CD4-positive, alpha-beta T cell treated with Interferon gamma for 1 hour (primary cell): ENCODE measurements at places on chromosomes 13 and 19.

- no peak for DNase-seq
These were observed 46.2 kb downstream of the ING1 start for GRCh38 chr13:110759710-110760109.

DNA sequence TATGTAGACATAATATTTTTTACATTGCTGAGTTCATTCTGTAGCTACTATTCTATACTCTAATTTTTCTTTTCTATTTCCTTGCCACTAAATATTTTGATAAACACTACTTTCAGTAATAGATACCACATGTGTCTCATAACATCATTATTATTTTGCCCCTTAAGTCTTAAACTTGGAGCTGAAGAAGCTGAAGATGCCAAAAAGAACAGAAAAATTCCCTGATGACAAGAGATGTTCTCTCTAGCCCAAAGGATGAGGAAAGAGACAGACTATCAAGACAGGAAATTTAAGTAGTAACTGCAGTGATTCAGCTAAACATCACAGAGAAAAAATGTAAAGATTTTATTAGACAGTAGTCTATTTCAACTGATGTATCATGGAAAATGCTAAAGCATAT lies 322.0 kb upstream of the KLHL1 start:
- DNase-seq, result no peak

- DNase-seq, result peak; percentile 33
These were observed 11.9 kb downstream of the PEAK3 start for GRCh38 chr19:2270157-2270422.

- DNase-seq, result no peak
These were observed 177.0 kb downstream of the DCLK1 start for GRCh38 chr13:35954207-35954560.

DNA sequence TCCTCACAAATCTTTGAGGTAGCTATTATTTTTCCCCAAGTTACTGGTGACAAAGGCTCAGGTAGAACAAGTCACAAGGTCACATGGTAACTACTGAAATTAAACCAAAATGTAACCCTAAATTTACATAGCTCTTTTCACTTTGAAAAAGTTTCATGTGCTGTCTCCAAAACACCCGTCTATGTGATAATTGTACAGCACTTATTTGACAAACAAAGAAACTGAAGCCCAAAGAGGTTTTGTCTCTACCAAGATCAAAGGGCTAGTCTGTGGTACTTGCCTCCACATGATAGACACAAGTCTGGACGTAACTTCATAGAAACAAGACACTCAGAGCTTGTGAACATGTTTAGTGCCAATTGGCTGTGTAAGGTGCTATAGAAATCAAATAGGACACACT lies 108.3 kb downstream of the SACS start:
- no peak for DNase-seq

- no peak for DNase-seq
These were observed 2.7 kb upstream of the RPS15 start for GRCh38 chr19:1435378-1435989.

- DNase-seq, result no peak
These were observed 115.3 kb downstream of the NALCN start for GRCh38 chr13:101301053-101301452.

DNA sequence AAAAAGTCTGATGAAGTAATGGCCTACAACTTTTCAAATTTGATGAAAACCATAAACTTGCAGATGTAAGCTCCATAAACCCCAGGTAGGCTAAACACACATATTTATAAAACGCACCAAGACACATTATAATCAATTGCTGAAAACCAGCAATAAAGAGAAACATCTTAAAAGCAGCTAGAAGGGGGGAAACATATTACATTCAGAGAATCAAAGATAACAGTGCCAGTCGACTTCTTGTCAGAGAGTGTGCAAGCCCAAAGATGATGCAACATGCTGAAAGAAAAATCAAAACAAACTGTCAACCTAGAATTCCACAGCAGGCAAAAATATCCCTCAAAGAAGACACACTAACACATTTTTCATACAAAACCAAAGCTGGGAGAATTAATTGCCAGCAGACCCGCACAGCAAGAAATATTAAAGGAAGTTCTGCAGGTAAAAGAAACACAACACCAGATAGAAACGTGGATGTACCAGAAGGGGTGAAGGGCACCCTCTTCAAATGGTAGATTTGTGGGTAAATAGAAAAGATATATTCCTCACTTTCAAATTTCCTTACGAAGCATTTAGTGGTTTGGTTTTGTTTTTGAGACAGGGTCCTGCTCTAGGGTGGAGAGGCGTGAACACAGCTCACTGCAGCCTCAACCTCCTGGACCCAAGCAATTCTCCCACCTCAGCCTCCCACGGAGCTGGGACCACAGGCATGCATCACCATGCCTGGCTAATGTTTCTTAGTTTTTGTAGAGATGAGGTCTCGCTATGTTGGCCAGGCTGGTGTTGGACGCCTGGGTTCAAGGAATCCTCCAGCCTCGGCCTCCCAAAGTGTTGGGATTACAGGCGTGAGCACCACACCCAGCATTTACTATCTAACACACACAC lies 16.5 kb upstream of the ATP1A3 start:
- DNase-seq, result no peak

DNA sequence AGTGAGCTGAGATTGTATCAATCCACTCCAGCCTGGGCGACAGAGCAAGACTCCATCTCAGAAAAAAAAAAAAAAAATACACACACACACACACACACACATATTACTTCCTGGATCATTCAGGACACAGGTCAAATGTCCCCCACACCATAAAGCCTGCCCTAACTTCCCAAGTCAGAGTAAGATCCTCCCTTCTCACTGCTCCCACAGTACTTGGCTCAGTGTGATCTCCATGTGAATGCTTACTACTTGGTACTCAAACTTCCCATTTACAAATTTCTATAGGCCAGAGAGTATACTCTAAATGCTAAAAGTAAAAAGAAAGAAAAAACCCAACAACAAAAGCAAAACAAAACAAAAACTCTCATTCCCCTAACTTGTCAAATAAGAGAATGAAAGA lies 386.8 kb downstream of the SLITRK6 start:
- no peak for DNase-seq
